Activated CD8-positive, alpha-beta memory T cell treated with anti-CD3 and anti-CD28 coated beads for 1 hour (primary cell): ENCODE measurements at places on chromosomes 4 and X.

GRCh38 chr4:85722401-85722800, 247.5 kb downstream of the ARHGAP24 start:
- no peak for DNase-seq

DNA sequence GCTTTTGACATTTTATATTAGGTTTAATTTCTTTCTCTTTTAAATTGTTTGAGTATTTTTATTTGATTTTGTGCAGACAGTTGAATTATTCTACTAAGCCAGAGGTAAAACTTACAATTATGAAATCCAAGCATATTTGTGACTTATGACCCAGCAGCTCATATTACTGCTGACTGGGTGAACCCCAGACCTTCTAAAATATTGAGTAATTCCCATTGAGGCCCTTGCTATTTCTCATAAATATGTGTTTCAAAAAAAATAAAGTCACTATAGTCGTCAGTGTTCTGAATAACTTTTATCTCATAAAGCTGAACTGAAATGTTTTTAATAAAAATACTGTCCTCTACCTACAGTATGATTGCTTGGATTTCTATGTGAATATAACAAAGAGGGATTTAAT, 303.1 kb downstream of the IQCM start:
- no peak for DNase-seq

DNA sequence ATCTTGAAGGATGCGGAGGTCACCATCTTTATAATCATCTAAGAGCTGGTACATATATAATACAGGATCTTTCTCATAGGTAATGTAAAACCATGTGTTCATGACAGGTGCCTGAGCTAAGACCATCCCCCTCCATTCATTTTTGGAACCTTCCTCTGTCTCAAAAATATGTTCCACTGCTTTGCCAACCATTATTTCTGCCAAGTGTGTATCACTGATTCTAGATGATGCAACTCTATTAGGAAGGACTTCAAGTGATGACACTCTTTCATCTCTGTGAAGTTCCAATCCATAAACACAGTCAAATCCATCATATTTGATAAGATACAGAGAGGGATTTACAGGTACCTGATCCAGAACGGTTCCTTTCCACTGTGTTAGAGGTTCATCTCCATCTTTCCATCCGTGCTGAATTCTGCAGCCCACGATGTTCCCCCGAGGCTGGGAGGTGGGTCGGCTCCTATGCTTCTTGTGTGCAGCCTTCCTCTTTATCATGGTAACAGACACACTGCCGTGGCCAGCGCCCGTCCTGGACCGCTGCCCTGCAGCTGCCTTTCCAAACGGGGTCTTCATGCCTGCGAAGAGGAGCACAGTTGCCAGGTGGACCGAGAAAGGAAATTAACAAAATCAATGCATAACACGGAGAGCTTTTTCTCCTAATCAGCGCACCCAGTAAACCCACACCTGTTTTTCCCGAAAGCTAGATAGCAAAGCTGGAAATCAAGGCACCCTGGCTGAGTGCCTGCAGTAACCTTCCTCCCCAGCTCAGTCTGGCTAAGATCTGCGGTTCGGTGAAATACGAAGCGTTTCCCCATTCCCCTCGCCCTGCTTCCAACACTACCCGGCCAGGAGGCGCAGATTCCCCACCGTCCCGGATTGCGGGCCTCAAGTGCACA, 718 bp downstream of the SPIN3 start:
- DNase-seq = no peak

- no peak for DNase-seq
Measured at GRCh38 chr4:41619161-41619560, 81.2 kb downstream of the LIMCH1 start.

- no peak for DNase-seq
Measured at GRCh38 chrX:54807524-54808108, at the start of gene MAGED2. MAGED2 (plus strand) TSS chrX:54807745; CDS start chrX:54809332, 1,587 bp downstream.

- DNase-seq = no peak
Measured at GRCh38 chrX:20393944-20394343, 127.2 kb upstream of the RPS6KA3 start.
